NCI-H524 treated with DMSO at 0.1 percent for 48 hours (cell line): ENCODE measurements at places on chromosomes 2 and 18.

DNA sequence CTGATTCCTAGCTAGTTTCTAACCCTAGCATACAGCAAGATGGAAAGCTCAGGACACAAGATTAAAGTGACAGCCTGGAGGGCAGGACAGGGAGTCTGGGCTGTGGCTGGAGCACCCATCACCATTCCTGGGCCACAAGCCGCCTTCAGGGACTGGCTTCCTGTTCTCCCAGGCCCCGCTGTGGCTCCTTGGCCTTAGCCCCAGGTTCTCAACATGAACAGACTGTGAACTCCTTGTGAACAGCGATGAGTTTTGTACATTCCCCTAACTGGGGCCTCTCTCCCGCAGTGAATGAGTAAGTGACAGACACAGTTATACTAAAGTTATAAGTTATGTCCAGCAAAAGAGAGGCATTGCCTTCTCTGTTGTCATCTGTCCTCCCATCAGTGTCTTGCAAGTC lies 35.9 kb upstream of the SLC14A1 start:
- no peak for DNase-seq

GRCh38 chr2:5392658-5393057 lies 299.5 kb upstream of the SOX11 start:
- DNase-seq = no peak

DNA sequence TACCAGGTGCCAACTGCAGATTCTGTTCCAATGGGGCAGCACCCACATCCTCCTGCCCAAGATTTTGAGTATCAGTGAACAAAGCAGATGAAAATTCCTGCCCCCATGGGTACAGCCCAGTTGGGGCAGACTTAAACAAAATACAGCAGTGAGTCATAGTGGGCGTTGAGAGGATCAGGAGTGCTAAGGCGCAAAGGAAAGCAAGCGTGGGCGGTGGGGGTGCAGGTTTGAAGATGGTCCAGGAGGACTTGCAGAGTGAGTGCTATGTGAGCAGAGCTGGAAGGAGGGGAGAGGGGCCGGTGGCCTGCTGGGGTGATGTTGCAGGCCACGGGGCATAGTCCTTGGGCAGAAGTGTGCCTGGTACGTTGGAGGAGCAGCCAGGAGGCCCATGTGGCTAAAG lies 24.7 kb downstream of the STEAP3 start:
- DNase-seq = no peak

- no peak for DNase-seq
Measured at GRCh38 chr2:40786636-40787035, 334.7 kb upstream of the SLC8A1 start.

GRCh38 chr2:100802066-100802465 lies 17.9 kb upstream of the NPAS2 start:
- no peak for DNase-seq

GRCh38 chr18:63784787-63785452 lies 9.7 kb downstream of the SERPINB7 start:
- no peak for DNase-seq

GRCh38 chr2:72094701-72095100 lies 53.0 kb downstream of the CYP26B1 start:
- DNase-seq = no peak

- no peak for DNase-seq
Measured at GRCh38 chr2:12761104-12761503, 44.4 kb downstream of the TRIB2 start.
